NCI-H526 treated with DMSO at 0.1 percent for 48 hours (cell line): ENCODE measurements at places on chromosomes 16 and 17.

DNA sequence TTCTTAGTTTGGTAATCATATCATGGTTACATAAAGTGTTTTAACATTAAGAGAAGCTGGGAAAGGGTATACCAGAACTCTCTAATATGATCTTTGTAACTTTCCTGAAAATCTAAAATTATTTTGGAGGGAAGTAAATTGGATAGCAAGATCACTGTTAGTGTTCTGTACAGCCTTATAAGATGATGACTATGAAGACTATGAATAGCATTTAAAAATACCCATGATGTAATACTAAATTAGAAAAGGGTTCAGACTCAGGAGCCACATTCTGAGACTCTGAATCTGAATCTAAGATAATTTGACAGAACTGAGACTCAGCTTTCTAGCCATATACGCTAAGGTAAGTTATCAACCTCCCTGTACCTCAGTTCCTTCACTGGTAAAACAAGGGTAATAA, 208.0 kb upstream of the C17orf78 start:
- no peak for DNase-seq

GRCh38 chr16:12721841-12722421, 81.8 kb downstream of the CPPED1 start:
- DNase-seq, result no peak

DNA sequence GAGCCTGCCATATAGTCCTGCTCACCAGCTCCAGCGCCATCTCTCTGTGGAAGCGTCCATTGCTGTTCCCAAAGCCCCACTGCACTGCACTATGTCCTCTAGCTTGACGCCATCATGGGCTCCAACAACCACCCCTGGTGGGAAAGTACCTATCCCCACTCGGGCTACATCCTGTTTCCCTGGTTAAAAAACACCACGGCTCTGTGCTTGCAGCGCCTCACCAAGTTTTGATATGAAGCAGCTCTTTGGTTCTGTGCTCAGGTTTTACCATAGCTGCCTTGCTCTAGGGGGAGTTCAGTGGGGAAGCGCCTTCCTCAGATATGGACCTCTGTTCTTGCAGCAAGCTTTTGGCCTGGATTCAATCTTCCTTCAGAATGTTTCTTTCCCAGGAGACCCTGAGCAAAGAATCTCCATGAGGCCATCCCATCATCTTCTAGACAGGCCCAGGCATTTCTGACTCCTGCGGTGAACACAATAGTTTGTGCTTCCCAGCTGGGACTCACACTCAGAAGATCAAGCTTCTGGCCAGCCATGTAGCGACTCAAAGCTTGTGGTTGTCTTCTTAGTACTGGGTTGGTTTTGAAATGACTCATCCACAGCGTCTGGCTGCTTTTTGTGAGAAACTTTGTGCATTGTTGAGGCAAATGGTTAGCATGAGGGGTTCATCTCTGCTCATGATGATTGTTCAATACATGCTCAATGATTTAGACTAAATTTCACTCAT, 39.5 kb downstream of the DYNLRB2 start:
- no peak for DNase-seq

- DNase-seq, result no peak
These were observed 8.6 kb upstream of the NXPH3 start for GRCh38 chr17:49567104-49567521.

DNA sequence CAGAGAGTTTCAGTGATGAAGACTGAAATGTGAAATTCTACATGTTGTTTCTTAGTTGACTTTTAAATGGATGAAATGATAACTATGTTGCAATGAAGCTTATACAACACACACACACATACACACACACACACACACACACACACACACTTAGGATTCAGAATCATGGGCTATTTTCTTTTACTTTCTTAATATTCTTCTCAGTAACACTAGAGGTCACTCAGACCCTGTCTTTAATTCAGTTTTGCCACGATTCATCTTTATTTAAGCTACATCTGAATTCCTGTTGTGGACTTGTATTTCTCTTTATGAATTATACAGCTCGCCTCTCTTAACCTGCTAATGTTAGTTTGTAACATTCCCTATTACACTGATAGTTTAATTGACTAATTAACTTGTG, 109.6 kb upstream of the GOT2 start:
- DNase-seq, result peak; percentile 13
